ENCODE measurements at places on chromosomes 2 and 18.
A peak's percentile ranks its signal among the peaks of the same experiment; 100 is the strongest.

GRCh38 chr2:136141510-136142149, 23.7 kb upstream of the CXCR4 start:
- DNase-seq: no peak

GRCh38 chr2:5433855-5434254, 258.3 kb upstream of the SOX11 start:
- no peak for DNase-seq

- DNase-seq: no peak
These were observed 123.5 kb downstream of the DNAH6 start for GRCh38 chr2:84639751-84640150.

- peak; percentile 83 for DNase-seq
These were observed 45.1 kb upstream of the SERTAD2 start for GRCh38 chr2:64698668-64699444.

GRCh38 chr2:150188177-150188576, 299.3 kb downstream of the RND3 start:
- no peak for DNase-seq

- DNase-seq: no peak
These were observed 90.6 kb downstream of the FEZ2 start for GRCh38 chr2:36507408-36507812.

- no peak for DNase-seq
These were observed 1103.4 kb downstream of the TSN start for GRCh38 chr2:122858813-122859212.

DNA sequence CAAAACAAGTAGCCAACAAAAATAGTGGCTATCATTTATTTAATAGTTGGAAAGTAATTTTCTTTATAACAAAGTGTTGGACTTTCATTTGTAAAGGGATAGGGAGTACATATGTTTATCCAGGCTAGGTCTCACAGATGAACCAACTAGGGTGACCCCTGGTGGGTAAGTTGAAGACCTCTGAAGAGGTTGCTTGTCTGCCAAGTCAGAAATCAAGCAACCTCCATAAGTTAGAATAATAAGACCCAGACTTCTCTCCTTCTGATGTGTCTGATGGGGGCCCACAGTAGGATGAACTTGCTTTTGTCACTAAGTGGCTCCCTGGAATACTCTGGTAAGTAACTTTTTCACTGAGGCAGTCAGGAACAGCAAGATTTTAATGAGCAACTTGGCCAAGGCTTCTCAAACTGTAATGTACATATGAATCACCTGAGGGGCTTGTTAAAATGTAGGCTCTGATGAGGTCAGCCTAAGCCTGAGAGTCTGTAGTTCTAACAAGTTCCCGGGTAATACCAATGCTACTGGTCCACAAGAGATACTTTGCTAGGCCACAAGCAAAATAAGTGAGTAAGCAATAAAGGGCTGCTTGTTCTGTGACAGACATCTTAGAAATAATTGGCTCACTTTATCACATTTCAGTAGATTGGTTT, 319.6 kb downstream of the PIK3C3 start:
- no peak for DNase-seq

DNA sequence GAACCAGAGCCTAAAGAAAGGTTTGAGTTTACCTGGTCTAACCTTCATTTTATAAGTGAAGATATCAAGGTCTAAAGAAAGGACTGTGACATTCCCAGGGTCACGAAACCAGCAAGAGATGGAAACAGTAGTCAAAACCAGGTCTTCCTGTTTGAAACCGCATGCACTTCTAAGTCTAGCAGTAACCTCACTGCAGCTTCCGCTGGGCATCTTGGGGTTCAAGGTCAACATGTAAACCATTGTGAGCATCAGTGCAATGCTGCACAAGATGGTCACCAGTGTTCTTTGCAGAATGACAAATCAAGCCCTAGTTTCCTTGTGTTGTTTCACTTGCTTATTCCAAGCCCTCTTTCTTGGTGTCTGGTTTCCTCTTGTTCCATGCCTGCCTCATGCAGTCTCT, 292.9 kb upstream of the MEX3C start:
- no peak for DNase-seq

DNA sequence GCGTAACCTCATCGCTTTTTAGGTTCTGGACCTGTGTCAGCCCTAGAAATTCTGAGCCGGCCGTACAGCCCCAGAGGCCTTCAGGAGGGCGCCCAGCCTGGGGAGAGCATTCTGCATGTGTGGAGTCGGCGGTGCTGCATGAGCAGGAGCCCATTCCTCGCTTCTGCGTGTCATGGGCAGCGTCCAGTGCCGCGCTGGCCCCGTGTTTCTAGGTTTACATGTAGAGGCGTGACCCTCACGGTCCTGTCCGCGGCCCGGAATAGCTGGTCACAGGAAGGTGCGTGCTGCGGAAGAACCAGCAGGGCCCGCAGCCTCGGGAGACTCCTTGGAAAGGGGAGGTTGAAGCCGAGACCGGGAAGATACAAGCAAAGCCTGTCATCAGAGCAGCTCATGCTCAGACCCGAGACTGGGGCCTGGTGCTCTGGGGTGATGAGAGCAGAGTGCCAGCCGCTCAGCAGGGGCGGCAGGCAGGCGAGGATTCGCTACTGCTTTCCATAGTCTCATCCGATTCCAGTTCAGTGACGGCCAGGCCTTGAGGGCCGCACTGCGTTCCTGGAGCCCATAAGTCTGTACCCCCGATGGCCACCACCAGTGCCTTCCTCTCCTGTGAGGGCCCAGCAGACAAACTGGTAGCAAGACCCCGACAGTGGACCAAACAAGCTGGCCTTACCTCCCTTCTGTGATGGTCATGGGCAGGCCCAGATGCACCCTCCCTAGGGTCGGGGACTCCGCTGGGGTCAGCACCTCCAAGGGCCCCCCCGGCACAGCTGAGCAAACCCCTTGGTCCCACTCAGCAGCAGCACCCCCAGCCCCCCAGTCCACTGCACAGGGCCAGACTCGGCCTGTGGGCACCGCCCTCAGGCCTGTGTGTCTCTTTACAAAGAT, 15.6 kb upstream of the NFATC1 start:
- no peak for DNase-seq

GRCh38 chr2:234995332-234996068, 43.7 kb downstream of the SH3BP4 start:
- DNase-seq: no peak

DNA sequence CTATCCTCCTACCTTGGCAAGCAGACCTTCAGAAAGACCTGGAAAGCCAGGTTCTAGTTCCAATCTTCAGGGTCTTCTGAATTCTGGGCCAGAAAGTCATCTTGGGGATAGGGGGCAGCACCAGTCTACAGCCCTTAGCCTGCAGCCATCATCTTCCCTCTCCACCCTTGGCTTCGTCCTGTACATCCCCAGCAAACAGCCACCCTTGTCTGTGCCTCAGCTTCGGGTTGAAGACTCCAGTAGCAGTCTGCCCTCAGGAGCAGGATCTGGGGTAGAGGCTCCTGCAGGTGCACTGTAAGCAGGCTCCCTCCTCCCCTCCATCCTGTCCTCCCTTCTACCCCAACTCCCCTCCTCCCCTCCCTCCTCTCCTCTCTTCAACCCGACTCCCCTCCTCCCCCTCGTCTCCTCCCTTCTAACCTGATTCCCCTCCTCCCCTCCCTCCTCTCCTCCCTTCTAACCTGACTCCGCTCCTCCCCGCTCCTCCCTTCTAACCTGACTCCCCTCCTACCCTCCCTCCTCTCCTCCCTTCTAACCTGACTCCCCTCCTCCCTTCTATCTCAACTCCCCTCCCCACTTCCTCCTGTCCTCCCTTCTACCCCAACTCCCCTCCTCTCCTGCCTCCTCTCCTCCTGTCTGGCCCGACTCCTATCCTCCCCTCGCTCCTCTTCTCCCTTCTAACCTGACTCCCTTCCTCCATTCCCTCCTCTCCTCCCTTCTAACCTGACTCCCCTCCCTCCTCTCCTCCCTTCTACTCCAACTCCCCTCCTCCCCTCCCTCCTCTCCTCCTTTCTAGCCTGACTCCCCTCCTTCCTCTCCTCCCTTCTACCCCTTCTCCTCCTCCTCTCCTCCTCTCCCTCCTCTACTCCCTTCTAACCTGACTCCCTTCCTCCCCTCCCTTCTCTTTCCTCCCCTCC, 90.1 kb upstream of the SMAD2 start:
- DNase-seq: no peak

DNA sequence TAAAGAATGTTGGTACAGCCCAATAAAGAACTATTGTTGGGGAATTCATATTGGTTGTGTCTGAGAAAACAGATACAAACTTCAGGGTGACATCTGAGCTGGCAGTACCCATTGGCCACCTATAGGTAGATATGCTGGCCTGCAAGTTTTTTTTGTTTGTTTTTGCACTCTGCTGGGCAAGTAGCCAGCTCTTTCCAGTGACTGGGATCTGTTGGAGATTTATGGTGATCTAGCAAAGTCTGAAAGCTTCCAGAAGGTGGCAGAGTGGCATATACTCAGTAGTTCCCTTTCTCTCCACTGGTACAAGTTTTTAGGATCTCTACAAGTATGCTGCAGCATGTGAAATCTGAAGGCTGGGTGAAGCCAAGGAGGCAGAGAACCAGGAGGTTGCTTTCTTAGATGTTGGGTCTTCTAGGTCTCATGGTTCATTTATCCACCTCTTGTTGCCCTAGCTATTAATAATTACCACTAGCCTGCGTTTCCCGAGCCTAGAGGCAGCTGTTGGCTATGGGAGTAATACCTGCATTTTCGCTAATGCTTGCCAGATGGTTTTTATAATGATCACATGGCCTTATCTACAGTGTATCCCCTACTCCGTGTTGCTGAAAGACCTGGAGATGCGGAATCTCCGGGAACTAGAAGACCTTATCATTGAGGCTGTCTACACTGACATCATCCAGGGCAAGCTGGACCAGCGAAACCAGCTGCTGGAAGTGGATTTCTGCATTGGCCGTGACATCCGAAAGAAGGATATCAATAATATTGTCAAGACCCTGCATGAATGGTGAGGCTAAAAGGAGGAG, 9.5 kb downstream of the COPS7B start:
- DNase-seq: no peak

GRCh38 chr2:2919026-2919425, 458.6 kb downstream of the EIPR1 start:
- DNase-seq: no peak

- DNase-seq: no peak
These were observed 401.6 kb downstream of the PARD3B start for GRCh38 chr2:204946892-204947291.

DNA sequence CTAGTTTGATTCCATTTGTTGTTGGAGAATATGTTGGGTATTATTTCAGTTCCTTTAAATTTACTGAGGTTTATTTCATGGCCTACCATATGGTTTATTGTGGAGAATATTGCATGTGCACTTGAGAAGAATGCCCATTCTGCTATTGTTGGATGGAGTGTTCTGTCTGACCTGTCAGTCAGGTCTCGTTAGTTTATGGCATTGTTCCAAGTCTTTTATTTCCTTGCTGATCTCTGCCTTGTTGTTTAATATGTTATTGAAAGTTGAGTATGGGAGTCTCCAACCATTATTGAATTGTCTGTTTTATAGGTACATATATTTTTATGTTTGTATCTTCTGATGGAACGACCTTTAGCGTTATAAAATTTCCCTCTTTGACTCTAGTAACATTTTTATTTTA, 86.3 kb downstream of the PTPN4 start:
- no peak for DNase-seq

DNA sequence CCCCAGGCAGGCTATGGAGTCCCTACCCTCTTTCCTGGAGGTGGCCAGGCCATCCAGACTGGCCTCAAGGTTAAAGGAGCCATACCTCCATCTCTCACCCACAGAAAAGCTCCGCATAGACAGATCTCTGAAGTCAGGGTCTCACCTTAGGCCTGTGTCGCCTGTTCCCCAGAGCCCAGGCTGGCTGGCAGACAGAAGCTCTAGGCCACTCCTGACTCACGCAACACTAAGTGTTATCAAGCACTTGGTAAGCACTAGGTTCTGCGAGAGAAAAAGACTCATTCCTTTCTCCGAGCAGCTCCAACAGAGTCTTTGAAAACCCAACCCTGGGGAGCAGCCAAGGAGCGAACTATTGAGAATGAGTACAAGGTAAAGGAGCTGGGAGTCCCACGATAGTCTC, 6.1 kb downstream of the SMAD7 start:
- DNase-seq: no peak

DNA sequence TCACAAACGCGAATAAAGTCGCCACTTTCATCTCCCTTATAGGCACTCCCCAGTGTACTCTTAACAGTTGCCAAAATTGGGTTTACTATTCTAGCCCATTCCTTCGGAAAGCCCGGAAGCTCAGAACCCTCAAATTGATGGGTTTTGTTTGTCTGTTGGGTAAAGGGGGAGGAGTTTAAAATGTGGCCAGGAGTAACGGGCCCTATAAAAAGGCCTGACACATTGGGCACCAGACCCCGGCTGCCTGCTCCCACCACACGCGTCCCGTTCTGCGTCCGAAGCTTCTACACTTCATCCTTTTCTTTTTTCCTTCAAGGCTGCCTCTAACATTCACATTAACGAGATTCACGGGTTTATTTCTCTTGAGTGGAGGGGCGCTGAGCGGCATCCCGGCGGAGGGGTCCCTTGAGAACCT, 837 bp downstream of the NHEJ1 start:
- DNase-seq: no peak

- DNase-seq: no peak
These were observed 32.3 kb downstream of the CWC22 start for GRCh38 chr2:179974761-179975160.

GRCh38 chr2:186713691-186714090, 19.8 kb downstream of the FAM171B start:
- DNase-seq: no peak

- no peak for DNase-seq
These were observed 147.1 kb downstream of the WDSUB1 start for GRCh38 chr2:159139216-159139933.

DNA sequence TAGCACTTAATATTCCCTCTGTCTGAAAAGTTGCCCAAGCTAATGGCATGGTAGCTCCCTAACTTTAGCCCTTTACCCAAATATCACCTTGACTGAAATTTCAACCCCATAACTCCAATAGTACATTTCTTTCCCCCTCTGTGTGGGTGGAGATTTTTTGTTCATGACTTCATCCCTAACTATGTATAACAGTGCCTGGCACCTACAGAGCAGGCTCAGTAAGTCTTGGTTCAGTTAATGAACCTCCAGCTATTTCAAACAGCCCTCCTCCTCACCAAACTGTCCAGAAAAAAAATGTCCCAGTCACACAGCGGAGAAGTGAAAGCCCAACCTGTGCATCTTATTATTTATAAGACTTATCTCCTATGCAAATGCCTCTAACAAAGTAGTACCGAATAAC, 18.6 kb downstream of the BUB1 start:
- DNase-seq: no peak

GRCh38 chr18:52766002-52766545, 426.1 kb downstream of the DCC start:
- no peak for DNase-seq

DNA sequence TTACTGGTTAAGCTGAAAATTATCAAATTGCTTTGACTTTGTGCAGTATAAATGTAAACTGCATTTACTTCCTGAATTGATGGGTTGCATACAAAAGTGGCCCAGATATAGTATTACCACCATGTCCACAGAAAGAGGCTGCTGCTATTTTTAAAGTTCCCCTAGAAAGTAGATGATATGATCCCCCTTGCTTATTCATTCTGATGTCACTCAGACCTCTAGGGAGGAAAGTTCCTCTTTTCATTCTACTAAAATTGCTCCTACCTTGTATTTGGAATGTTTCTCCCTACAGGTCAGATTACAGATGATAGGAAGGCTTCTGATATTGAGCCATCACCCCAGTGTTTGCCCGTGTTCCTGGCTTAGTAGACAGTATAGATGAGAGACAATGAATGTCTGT, 247.6 kb upstream of the TNP1 start:
- no peak for DNase-seq

Measured in GM12878 (cell line).